ENCODE measurements at places on chromosomes 1 and 21.

DNA sequence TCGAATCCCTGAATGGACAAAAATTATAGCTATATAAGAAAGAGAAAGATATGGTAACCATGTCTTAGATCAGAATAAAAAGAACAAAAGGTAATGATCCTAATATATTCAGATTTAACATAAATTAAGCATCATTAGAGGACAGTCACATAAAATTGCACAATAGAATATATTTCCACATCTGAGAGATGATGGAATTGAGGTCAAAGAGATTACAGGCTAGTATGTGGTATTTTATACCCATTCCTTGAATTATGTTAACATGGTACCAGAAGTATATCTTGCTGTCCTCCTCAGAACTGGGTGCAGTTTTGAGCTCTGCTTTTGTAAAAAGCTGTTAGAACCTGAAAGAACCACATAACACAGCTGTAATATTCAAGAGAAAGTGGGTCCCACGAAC is 245.6 kb upstream of the HOOK1 start:
- no peak for DNase-seq

GRCh38 chr1:26411624-26412074 is 1.0 kb downstream of the LIN28A start:
- DNase-seq, result no peak

- DNase-seq, result no peak
Observed at GRCh38 chr1:58038574-58038973, 508.0 kb downstream of the OMA1 start.

DNA sequence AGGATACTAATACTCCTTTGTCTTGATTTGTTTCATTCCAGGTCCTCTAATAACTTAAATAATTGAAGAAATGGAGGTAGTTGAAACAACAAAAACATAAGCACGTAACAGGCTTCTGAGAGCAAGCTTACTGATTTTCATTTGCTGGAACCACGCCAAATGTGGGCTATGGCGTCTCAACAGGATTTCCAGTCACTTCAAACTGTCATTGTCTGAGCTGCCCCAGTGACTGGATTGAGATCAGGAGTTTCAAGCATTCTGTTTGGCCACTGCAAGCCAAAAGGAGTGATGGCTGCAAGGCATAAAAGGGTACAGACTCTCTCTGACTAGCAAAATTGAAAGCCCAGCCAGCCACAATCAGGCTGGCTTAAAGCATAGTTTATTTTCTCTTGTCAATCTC is 289.9 kb downstream of the DPYD start:
- DNase-seq, result no peak
